ENCODE measurements at places on chromosomes 6 and 20.

DNA sequence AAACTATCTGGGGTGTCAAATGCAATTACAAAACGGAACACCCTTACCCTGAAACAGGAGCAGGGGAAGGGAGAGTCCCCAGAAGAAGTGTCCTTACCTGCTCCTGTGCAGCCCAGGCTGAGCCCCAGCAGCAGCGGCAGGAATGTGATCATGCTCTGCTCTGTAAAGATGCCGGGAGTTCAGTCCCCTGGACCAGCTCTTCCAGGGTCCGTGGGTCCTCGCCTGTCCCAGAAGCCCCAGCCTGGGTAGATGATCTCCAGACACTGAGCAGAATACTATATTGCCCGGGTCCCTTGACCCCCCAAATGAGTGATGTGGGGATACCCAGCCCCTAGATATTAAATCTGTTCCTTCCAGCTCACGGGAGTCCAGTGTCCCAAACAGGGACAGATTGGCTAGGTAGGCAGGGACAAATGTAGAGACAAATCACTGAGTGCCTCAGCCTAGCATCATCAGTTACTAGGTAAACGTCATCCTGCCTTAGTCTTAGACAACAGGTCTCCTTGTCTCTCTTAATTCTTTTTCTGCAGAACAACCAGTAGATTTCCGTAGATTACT lies at the start of gene HLA-DMB:
TSS of gene HLA-DMB (minus strand) at position 373 of the 558 bp plus-strand sequence. CDS start at position 152, 221 bp downstream.
- peak; percentile 12 for DNase-seq

GRCh38 chr6:3482869-3483268 lies 26.0 kb upstream of the SLC22A23 start:
- no peak for DNase-seq

DNA sequence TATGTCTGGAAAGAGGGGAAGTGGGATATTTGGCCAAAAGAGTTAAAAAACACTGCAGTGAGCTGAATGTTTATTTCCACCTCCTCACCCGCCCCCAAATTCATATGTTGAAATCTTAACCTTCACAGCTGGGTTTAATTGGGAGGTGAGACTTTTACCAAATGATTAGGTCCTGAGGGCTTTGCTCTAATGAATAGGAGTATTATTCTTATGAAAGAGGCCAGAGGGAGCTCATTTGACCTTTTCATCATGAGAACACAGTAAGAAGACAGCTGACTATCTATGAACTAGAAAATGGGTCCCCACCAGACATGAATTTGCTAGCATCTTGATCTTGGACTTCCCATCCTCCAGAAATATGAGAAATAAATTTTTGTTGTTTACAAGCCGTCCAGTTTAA lies 1028.9 kb downstream of the PHF3 start:
- no peak for DNase-seq

- no peak for DNase-seq
These were observed 264.2 kb downstream of the THBS2 start for GRCh38 chr6:168989421-168989820.

DNA sequence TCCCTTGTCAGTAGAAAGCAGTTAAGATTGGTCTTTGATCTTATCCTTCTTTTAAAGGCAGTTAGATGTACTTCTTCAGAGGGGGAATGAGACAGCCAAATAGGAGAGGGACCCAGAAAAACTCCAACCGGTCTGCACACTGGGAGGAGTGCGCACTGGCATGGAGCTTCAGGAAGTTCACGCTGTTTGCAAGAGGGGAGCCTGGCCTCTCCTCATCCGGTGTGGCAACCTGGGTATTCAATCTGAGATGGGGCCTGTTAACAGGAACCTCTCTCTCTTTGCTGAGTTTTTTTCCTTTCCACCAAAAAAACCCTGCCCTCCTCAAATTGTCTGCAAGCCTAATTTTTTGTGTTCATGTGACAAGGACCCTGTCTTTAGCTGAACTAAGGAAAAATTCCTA lies 162.5 kb upstream of the OLIG3 start:
- no peak for DNase-seq

- no peak for DNase-seq
These were observed 78.1 kb upstream of the FLRT3 start for GRCh38 chr20:14415467-14415866.

GRCh38 chr6:158279615-158280014 lies 32.6 kb upstream of the TULP4 start:
- no peak for DNase-seq

GRCh38 chr20:1493536-1493935 lies 2.3 kb upstream of the SIRPB2 start:
- DNase-seq = no peak

- peak; percentile 96 for DNase-seq
These were observed 522 bp upstream of the EPB41L1 start for GRCh38 chr20:36153736-36154699.

DNA sequence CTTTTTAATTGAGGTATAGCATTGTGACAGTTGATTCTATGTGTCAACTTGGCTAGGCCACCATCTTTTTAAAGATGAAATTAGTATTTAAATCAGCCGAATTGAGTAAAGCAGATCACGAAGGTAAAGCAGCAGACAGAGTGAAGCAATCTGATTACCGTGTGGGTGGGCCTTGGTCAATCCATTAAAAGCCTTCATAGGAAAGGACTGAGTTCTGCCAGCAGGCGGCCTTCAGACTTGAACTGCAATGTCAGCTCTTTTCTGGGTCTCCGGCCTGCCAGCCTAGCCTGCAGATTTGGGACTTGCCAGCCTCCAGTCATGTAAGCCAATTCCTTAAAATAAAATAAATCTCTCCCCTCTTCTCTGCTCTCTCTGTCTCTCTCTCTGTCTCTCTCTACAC lies 22.4 kb upstream of the TGM2 start:
- DNase-seq = no peak

DNA sequence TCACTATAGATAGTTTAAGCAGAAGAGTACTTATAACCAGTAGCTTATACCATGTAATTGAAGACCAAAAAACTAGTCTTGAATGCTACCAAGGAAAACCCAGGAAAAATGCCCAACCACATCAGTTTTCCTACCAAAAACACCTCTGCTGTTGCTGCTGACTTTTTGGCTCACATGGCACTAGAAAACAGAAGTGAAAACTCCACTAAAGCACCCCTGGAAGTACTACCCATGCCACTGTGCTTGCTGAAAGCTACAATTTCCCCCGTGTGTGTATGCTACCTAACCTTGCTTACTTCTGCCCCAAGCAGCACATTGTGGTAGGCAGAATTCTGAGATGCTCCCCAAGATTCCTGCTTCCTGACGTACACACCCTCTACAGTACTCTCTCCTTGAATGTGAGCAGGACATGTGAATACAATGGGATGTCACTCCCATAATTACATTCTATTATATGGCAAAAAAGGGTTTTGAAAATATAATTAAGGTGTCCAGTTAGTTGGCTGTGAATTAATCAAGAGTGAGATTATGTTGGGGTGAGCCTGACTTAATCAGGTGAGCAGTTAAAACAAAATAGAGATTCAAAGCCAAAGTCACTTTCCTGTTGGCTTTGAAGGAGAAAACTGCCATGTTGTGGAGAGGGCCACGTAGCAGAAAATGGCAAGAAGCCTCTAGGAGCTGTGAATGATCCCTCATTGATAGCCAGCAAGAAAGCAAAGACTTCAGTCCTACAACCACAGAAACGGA lies 209.8 kb upstream of the MARCKS start:
- DNase-seq = peak; percentile 15

- DNase-seq = no peak
These were observed 83.4 kb downstream of the MAP7 start for GRCh38 chr6:136466777-136467176.

DNA sequence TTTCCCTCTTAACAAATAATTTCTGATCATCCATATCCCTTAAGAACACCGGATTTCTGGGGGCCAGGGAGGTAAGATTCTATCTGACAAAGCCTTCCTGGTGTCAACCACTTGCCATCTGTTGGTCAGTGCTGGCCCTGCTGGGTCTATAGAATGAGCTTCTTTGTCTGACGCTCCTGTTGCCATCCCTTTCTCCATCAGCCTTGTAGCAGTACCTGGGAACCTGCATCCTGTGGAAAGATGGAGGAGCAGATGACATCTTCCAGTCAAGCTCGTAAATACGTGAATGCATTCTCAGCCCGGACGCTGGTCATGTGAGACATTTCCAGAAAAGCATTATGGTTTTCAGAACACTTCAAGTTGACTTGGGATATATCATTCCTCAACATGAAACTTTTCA lies 36.6 kb downstream of the MYB start:
- no peak for DNase-seq

GRCh38 chr6:1701668-1702353 lies 92.1 kb downstream of the FOXC1 start:
- DNase-seq = no peak

DNA sequence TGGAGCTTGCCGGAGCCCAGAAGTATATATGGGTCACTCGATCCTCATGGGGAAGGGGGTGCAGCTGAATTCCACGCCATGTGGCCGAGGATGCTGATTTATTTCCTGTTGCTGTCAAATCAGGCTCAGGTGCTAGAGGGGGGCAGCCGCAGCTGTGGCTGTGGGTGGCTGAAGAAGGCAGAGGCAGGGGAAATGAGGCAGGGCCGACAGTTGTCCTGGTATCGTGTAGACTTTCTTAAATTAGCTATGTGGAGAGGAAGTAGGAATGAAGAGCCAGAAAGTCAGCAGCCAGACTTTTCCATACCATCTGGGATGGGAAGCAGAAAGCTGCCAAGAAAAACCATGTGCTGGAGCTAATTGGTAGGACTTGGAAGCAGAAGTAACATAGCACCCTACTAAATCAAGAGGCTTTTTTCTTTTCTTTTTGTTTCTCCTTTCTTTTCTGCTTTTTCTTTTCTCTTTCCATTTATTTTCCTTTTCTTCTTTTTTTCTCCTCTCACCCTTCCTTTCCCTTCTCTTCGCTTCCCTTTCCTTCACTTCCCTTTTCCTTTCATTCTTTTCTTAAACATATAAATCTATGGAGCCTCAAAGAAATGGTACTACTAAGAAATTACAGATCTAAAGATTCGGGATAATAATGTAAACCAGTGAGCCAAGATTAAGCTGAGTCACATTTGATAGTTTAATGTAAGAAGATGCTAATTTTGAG lies 90.6 kb upstream of the CD83 start:
- no peak for DNase-seq

GRCh38 chr6:3321875-3322274 lies 63.1 kb downstream of the PSMG4 start:
- no peak for DNase-seq
